ENCODE measurements at places on chromosomes 7 and 10.

DNA sequence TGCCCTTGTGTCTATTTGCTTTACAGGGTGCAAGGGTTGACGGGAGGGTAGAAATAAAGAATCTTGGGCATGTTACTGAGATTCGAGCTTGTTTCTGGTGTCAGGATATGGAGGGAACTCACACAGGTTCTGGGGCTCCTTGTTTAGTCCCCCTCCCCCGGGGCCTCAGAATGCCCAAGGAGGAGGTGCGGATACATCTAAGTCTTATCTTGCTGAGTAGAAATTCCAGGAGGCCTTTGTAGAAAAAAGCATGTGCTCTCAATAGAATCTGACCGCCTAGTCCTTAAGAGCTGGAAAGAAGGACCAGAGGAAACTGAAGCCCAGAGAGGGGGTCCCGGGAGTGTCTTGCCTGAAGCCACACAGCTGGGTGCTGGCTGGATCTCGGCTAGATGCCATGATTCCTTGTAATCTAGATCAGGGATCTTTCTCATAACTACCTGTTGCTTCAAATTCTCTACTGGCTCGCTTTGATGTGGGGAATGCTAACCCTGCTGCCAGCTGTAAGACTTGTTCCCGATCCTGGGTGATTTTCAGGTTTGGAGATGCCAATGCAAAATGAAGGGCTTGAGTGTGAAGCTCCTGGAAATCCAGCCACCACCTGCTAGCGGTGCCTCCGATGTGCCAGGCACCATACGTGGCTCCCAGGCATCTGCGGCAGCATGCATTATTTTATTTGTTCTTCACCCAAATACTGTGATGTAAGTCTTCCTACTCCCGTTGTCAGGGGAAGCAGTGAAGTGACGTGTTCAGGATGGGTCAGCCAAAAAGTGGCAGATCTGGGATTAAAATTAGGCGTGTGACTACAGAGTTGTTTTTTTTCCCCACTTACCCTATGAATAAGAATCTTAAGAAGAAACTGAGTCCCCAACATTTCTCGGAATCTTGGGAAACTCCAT lies 226.0 kb downstream of the TCF7L2 start:
- DNase-seq = no peak

DNA sequence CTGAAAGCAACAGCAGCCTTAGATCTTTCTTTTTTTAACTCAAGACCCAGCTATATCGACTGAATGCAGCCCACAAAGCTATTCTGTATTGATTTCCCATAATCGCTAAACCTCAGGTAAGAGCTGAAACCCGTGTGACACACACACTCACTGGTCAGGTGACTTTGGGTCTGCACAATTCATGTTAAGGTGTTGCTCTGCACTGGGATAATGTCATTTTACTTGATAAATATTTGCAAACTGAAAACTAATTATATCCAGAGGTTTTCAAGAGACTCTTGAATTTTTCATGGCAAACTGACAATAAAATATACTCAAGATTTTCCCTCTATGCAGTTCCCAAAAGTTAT lies 33.1 kb downstream of the SCRN1 start:
- no peak for DNase-seq

DNA sequence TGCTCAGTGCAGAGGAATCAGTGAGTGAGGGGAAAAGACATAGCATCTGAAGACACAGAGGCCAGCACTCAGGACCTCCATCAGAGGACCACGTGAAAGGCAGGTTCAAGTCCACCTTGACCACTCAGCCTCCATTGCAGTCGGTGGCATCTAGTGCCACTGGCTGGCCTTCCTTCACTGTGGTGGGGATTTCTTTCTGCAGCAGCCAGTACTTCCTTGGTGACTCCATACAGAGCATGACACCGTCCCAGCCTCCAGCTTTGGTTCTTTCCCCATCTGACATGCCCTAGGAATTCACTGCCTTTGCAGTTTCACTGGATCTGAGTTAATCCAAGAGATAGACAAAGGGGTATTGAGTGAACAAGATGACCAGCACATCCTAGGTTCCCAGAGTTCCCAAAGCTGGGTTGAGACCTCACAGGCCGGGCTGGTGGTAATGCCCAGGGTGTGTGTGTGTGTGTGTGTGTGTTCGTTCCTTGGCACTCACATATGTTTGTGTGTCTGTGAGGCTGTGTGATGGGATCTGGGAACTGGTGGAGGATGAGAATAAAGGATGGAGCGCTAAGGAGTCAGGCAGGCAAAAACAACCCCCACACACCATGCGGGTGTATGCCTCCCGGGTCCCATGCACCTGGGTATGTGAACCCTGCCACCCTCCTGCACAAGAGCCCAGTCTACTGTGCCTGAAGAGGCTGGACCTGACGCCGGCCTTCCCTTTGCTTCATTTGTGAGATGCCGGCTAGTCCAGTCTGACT lies 57.8 kb downstream of the SYPL1 start:
- DNase-seq = no peak

DNA sequence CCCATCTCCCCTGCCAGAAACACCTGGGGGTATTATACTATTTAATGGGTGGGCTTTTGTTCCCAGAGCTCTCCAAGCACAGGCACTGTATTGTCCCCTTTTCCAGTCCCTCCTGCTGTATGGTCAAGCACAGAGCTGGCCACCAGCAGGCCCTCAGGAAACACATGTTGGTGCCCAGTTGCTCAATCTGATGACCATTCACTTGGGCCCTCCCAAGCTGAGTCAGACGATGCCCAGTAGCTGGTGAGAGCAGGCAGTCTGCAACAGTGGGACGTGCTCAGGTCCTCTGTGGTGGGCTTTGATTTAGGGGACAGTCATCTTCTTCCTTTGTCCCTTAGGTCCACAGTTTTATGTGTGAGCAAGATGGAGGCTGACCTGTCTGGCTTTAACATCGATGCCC lies 11.8 kb downstream of the SFXN2 start:
- no peak for DNase-seq

Data from activated naive CD4-positive, alpha-beta T cell treated with anti-CD3 and anti-CD28 coated beads, Interleukin-2, amount 50 U/mL, for 16 hours (primary cell).